ENCODE measurements at places on chromosomes 11 and 22.

DNA sequence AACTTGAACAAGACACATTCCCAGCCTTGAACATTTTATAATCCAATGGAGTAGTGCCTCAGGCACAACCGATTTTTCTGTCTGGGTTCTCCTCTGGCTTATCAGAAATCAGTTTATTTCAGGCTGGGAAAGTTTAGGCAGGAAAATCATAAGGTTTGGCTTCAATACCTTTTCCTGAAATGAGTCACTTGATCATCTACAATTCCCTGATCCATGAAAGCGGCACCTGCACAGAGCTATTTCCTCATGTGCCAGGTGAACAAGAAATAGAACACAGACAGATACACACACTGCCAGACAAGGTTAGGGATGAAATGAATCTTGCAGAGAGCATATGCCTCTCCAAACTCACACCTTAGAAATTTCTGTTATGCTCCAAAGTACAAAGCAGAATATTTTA is 106.7 kb upstream of the OR9G4 start:
- no peak for DNase-seq

DNA sequence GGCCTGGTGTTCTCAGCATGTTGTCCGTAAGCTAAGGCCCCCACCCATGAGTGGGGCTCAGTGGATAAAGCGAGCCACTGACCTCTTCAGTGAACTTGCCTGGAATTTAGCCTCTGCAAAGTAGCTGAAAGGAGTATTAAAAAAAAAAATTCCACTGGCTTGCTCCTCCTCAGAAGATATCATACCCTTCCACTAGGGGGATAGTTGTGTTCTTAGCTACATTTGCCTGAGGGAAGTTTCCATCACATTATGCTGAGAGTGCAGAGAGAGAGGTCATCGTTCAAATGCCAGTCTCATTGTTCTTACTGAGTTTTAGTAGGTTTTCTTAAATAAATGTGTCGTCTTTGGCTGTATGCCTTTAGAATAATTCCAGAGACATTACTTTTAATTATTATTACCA is 879.7 kb downstream of the JRKL start:
- no peak for DNase-seq

DNA sequence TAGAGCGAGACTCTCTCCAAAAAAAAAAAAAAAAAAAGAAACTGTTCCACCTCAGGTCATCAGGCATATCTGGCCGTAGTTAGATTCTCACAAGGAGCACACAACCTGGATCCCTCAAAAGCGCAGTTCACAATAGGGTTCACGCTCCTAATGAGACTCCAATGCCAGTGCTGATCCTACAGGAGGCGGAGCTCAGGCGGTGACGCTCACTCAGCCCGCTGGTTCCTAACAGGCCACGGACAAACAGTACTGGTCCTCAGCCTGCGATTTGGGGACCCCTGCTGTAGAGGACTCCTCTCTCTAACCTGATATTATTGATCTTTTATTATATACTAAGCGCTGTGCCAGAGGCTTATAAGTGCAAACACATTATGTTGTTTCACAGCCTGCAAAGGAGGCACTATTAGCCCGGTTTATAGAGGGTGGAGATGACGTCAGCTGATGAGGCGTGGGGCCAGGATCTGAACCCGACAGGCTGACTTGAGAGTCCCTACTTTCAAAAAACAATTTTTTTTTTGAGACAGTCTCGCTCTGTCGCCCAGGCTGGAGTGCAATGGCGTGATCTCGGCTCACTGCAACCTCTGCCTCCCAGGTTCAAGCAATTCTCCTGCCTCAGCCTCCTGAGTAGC is 4.9 kb upstream of the MAFF start:
- DNase-seq, result no peak

- DNase-seq, result no peak
Observed at GRCh38 chr11:17695454-17696441, 23.6 kb upstream of the MYOD1 start.
